ENCODE measurements at places on chromosomes 11 and 22.

GRCh38 chr11:109018639-109019038 lies 353.8 kb downstream of the DDX10 start:
- DNase-seq = no peak

GRCh38 chr11:62652161-62653006 lies 718 bp downstream of the INTS5 start:
- no peak for DNase-seq

- DNase-seq = no peak
Measured at GRCh38 chr11:68460741-68461574, at the start of gene PPP6R3. Gene PPP6R3 (plus strand): TSS chr11:68460752. CDS start chr11:68537665, 76,913 bp downstream.

DNA sequence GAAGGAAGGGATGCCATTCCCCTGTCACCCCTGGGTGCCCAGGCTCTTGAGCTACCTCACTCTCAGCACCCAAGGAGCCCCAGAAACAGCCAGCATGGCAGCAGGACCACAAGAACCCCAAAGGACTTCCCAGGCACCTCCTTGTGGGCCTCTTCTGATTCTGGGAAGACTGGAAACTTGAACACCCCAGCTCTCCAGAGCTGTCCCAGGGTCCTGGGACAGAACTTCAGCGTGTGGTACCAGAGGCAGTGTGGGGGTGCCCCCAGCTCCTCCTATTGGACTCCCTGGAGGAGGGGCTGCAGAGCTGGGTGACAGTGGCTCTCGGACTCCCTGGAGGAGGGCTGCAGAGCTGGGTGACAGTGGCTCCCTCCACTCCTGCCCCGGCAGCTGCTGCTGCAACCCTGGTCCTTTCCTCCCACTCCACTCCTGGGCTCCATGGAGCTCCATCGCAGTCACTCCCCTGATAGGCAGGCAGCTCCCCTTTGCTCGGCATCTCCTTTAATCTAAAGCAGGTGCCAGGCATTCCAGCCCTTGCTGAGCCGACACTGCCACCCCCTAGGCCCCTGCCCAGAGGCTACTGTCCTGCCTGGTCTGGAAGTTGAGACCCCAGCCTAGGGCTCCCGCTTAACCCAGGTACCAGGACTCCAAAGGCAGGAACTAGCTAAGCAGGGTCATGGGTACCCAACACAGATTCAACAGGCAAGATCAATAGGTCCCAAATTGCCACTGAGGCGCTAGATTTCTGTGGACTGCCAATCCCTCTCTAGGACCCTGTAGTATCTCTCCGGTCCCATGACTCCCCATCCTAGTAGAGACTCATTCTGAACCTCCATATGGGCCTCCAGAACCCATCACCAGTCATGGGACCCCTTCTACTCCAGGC lies 2.7 kb downstream of the BCL9L start:
- DNase-seq = no peak

DNA sequence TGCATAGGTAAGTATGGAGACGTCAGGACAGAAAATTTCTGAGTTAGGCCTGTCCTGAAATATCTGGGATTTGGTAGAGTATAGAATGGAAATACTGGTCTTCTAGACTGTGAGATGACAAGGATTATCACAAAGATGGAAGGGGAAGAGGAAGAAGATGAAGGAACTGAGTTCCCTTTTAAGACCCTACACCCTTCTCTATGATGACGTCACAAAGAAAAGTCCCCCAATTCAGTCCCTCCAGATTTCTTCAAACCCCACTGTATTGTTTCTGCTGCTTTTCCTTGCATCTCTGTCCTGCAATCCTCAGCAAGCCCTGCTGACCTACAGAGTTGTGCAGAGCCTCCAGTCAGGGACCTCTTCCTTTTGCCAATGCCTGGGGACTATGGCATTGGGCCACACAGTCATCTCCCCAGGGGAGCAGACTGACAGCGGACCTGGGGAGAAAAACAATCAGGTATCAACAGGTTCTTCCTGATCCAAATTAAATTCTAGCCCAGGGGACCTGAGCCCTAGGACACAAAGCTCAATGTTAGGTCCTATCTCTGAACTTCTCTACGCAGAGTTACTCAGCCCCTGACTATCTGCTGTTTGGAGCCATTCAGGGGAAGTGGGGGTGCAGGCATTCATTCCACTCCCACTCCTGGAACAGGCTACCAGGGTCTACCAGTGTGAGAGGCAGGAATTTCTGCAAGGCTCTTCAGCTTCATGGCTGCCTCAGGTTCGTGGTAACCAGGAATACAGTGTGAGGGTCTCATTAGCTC lies 49.2 kb upstream of the POU2AF1 start:
- DNase-seq = no peak

DNA sequence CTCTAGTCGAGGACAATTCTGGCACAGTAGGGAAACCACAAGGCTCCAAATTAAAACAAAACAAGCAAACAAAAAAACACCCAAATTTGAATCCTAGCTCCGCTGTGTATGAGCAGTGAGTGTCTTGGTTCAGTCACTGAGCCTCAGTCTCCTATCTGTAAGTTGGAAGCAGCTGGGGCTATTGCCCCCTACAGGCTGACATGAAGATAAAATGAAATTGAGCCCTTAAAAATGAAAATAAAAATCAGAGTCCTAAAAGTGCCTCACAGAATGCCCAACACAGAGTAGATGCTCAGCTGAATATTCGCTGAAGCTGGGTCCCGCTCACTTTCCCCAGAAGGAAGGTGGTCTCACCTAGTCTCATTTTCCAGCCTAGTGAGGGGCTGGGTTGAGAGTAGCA lies 65.2 kb downstream of the PDE2A start:
- DNase-seq = no peak

- DNase-seq = no peak
Measured at GRCh38 chr22:32788904-32789624, 12.4 kb upstream of the TIMP3 start.

DNA sequence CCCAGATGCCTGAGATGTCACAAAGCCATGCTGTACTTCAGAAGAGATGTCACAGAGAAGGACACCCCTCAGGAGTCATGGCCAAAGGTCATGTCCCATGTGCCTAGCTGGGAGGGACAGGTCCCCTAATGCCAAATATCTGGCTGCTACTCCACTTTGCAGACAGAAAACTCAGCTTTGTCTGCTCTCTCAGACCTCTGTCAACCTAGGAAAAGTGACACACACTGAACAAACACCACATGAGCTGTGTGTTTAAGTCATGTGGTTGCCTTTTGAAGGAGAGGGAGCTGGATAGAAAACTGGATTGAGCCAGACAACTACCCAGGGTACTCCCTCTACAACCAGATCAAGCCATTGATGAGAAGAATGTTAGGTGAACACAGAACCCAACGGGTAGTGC lies 3.5 kb downstream of the TRIM66 start:
- DNase-seq = no peak

- DNase-seq = no peak
Measured at GRCh38 chr11:79747406-79747805, 306.6 kb upstream of the TENM4 start.

- DNase-seq = no peak
Measured at GRCh38 chr11:3130269-3131071, 34.6 kb downstream of the OSBPL5 start.

DNA sequence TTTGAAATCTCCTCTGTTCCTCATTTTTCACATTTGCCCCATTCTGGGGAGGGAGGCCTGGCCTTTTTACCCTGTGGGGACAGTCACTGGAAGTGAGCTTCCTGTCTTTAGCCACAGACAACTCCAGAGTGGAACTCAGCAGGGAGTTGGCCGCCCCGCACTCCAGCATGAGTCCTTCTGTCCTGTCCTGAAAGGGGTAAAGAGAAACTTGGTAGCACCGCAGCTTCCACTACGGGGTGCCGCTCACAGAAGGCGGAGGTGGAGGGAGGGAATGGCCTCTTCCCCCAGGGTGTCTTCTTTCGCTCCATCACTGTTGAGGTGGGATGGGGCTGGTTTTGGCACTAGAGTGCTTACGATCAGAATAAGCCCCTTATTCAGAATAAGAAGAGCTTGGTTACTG lies 132.2 kb downstream of the ST3GAL4 start:
- DNase-seq = no peak
